Smooth muscle cell of the brain vasculature (primary cell): ENCODE measurements at places on chromosomes 12 and 14.

GRCh38 chr12:65740873-65741600 lies 83.2 kb upstream of the HMGA2 start:
- DNase-seq: peak; percentile 49

GRCh38 chr12:104877103-104877705 lies 80.9 kb downstream of the SLC41A2 start:
- DNase-seq: peak; percentile 40

GRCh38 chr12:129440278-129440677 lies 463.5 kb downstream of the TMEM132D start:
- DNase-seq: no peak

DNA sequence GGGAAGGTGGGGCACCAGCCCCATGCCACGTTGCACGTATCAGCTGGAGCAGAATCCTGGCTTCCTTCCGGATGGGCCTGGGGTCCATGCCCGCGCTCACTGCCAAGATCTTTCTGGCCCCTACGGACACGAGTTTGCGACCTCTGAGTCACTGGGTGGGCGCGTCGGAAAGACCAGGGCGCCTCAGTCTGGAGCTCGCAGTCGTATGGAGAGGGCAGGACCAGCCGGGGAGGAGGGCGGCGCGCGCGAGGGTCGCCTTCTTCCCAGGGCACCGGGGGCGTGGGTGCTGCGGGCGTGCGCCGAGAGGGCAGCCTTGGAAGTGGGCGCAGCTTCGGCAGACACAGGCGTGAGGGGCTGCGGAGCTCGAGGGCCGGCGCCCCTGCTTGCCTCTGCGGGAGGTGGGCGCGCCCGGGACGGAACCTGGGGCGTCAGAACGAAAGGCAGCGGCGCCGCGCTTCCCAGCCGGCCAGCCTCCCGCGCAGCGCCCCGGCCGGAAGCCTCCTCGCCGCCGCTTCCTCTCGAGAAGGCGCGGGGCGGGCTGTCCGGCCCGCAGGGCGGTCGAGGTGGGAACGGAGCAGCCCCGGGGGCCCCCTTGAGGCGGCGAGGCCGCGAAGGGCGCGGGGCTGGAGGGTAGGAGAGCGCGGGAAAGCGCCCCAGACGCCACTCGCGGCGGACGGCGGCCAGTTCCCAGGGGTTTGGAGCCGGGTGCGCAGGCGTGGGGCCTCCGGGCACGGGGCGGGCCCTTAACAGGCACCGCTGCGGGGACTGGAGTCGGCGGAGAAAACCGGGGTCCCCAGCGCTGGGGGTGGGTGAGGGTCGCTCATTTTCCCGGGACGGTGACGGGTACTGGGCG lies at the start of gene ARL6IP4:
Gene ARL6IP4 (plus strand): TSS at position 499 of the 853 bp plus-strand sequence. CDS start 459 bp downstream, outside the sequence.
- no peak for DNase-seq

- no peak for DNase-seq
Measured at GRCh38 chr12:122099280-122099749, 20.8 kb downstream of the MLXIP start.

GRCh38 chr12:116304621-116305020 lies 27.1 kb upstream of the MED13L start:
- DNase-seq: no peak

DNA sequence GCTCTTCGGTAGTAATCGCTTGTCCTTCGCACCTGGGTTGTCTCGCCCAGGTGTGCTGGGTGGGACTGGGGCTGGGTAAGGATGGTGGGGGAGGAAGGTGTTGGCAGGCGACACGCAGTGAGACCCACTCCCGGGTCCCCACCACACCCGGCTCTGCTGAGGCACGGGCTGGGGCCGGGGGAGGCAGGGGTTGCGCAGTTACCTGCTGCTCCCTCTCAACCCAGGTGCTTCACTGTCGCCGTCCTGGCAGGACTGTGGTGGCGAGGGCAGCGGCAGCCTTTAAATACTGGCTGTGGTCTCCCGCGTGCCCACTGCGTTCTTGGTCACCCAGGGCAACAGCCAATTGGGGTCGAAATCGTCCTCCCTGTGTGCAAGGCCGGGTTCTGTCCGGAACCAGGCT lies at the start of gene CCER1:
Gene CCER1 (minus strand): TSS at position 256 of the 400 bp plus-strand sequence. CDS start 434 bp downstream, outside the sequence.
- no peak for DNase-seq

DNA sequence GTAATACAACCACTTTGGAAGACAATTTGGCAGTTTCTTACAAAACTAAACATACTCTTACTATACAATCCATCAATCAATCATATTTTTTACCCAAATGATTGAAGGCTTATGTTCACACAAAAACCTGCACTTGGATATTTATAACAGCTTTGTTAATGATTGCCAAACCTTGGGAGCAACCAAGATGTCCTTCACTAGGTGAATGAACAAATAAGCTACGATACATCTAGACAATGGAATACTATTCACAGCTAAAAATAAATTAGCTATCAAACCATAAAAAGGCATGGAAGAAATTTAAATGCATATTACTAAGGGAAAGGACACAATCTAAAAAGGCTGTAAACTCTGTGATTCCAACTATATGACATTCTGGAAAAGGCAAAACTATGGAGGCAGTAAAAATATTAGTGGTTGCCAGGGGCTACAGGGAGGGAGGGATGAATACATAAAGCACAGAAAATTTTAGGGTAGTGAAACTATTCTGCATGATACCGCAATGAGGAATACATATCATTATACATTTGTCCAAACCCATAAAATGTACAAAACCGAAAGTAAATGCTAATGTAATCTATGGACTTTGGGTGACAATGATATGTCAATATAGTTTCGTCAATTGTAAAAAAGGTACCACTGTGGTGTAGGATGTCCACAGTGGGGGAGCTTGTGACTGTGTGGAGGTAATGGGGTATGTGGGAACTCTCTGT lies 70.5 kb downstream of the GPR65 start:
- no peak for DNase-seq

- no peak for DNase-seq
Measured at GRCh38 chr12:39603065-39603464, 16.5 kb downstream of the ABCD2 start.

- no peak for DNase-seq
Measured at GRCh38 chr12:56581418-56582145, 48.5 kb downstream of the BAZ2A start.

DNA sequence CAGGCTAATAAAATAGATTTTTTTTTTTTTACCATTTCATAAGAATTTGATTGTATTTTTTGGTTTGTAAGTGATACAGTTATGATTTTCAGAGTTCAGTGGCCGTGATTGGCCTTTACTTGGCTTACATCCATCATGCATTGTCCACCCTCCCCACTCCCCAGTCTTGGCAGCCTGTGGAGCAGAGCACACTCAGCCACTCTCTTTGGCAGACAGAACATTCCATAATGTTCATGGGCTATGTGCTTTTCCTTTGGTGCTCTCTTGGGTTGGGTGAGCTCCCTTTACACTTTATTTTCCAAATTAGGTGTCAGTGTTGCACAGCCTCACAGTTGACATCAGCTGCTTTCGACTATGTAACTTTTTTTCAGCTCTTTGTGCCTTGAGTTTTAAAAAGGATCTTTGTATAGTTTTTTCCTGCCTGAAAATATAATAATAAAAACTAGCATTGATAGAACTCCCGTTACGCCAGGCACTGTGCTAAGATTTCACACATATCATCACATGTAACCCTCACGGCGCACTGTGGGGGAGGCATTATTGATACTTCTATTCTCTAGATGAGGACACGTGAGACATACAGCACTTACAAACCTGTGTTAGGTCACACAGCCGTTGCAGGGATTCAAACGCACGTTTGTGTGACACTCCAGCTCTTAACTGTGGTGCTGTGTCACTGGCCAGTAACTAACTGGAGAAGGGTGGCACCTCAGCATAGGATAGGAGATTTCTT lies 21.5 kb downstream of the SUDS3 start:
- DNase-seq: no peak

DNA sequence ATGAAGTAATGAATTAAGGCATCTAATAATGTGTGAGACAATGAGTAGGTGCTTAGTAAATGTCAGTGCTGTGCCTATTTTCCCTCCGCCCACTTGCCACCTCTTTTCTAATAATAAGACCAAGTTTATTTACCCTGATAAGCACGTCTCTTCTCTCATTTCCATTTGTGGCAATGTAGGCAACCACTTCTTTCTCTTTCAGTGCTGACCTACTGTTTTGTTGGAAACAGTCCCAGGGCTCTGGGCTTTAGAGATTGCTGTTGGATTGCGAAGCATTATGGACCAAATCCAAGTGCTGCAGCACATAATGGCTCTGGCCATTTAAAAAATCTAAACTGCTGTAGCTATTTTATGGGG lies 141.3 kb upstream of the PLEKHG7 start:
- peak; percentile 74 for DNase-seq

GRCh38 chr12:31897781-31898503 lies 61.3 kb upstream of the RESF1 start:
- no peak for DNase-seq

DNA sequence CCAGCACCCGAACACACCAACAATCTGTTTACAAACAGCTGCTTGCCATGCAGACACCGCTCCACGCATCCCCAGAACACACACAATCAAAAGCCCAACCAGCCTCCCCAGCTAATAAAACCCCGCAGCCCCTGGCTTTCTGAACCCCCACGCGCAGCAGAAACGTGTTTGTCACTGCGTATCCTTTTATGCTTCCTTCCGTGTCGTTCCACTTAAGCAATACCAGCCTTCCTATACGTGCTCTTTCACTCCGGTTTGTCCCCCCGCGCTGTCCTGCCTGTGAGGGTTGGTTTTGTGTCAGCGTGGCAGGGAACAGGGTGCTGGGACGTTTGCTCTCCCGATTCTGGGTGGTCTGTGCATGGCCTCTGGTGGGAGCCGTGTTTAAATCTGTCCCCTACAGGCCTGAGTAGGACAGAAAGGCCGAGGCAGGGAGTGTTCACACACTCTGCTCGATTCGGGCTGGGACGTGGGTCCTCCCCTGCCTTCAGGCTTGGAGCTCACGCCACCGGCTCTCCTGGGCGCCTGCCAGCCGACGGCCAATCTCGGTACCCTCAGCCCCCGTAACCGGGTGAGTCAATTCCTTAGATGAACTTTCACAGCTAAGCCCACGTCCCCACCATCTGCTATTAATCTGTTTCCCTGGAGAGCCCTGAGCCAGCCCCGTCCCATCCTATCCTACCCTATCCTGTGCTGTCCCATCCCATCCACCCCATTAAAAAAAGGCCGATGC lies 60.0 kb downstream of the NOC4L start:
- DNase-seq: no peak

DNA sequence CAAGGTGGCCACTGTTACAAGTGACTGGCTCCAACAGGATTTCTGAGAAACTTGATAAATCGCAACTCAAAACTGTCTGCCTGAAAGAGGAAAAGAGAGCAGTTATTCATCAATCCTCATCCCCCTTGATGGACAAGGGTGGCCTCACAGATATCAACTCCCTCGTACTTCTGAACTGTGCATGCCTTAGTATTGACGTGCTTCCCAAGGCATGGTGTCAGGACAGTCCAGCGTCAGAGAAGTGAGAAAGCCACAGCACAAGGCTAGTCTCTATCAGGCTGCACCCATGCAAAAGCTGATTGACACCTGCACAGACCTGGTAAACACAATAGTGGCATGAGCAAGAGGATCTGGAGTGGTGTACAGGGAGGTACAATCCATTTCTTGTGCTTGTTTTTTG lies 125.5 kb upstream of the SLC35F4 start:
- DNase-seq: no peak

- DNase-seq: no peak
Measured at GRCh38 chr12:125983094-125983783, 918.0 kb downstream of the AACS start.

GRCh38 chr12:112852810-112853209 lies 54.0 kb upstream of the OAS1 start:
- DNase-seq: no peak

- DNase-seq: no peak
Measured at GRCh38 chr14:96263347-96264199, 7.6 kb downstream of the BDKRB1 start.

DNA sequence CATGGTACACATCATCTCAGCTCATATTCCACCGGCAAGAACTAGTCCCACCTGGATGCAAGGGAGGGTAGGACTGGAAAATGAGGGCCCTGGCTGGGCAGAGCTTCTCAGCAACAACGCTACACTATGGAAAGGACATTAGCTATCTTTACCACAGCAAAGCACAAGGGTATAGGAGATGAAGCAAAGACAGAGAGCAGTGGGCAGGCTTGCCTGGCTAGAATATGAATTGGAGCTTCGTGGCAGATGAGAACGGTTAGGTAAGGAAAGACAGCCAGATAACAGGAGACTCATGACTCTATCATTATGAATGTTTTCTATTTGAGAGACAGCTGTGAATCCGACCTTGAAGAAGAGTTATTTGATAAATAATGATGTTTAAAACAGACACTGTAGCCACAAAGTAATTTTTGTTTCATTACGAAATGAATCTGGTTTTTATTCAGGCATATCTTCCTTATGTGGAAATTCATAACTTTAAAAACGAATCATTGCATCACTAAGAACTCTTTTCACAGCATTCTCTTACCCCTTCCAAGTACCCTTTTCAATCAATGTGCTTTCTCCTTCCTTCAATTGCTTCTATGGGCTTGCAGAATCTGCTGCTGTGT lies 59.1 kb upstream of the PCED1B start:
- no peak for DNase-seq

DNA sequence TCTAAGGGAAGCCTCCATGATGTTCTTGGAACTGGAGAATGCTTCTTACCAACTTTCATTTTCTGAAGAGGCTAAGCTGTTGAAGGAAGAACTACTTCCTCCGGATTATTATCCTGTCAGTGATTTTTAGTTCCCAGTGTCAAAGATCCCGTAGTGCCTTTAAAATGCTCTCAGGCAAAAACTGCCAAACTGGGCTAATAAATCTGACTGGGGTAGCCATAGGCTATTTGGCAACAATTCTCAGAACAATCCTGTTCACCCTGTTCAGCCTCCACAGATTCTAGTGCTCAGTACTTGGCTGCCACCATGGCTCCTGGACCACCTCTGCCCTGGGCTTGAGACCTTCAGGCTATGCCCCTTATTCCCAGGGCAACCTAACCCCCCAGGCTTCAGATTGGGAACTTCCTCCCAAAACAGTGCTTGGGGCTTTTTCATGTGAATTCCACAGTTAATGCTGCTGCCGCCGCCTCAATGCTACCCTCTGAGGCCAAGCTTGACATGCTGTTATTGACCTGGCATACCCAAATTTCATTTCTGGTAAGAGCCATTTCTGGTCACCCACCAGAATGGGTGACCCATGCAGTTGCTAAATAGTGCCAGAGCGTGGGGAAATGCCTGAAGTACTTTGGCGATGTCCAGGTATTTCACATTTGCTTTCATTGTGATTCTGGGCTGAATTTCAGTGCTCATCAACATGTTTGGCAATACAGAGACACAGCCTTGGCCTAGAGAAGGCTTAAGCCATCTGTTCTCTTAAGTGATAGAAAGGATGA lies 110.0 kb upstream of the ARHGAP5 start:
- no peak for DNase-seq

DNA sequence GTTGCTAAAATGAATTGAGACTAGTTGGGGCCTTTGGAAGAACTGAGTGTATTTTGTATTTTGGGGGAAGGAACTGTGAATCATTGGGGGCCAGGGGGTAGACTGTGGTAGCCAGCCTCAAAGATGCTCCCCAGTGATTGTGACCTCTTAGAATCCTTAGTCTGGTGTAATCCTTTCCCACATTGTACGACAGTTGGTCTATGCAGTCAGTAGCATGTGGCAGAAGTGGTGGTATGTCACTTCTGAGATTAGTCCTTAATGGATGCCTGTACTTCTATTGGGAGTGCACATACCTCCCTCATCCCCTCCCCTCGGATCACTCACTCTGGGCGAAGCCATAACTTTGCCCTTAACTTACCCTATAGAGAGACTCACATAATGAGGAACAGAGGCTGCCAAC lies 48.0 kb downstream of the USP15 start:
- no peak for DNase-seq

GRCh38 chr14:56224229-56224628 lies 106.0 kb downstream of the PELI2 start:
- no peak for DNase-seq
